ENCODE measurements at places on chromosomes 12 and 14. TPM values are rescaled to one million over a fixed set of nuclear protein-coding genes. Genes with fewer than 3 reads are reported as not detected.

The EML1 gene
- total RNA-seq, result 32.7 TPM

The SLC15A5 gene
- not detected for total RNA-seq

The CREBL2 gene
- total RNA-seq, result 29.0 TPM

The TRMT61A gene
- 17.7 TPM for total RNA-seq

DNA sequence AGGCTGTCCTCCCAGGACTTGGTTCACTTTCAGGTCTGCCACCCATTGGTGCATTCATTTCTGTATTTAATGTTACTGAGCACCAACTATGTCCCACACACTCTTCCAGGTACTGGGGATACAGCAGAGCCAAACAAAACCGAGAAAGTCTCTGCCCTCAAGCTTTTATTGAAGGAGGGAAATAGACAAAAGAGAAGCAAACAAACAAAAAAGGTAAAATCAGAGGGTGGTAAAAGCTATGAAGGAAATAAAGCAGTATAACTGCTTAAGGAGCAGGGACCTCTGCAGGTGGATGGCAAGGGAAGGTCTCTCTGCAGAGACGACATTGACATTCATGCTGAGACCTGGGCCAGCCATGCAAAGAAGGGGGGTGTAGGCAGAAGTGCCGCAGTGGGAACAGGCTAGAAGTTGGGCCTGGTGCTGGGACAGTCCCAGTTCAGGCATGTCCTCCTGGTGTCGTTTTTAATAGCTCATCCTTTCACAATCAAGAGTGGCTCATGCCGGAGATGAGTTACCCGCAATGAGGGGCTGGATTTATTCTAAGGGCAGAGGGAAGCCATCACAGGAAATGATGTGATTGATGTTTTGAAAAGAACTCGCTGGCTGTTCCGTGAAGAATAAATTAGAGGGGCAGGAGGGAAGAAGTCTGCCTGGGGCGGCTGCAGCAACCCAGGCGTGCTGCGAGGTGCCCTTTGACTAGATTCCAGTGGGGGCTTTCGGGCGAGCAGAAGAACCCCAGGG, 72.8 kb downstream of the IRF2BPL start:
- H3K36me3 ChIP-seq, result no peaks in the 10 kb centered on the region
- no peak for DNase-seq
- H3K4me3 ChIP-seq, result peak overlapping the region; percentile 41
- H3K27ac ChIP-seq, result peak overlapping the region; percentile 95
- H3K27me3 ChIP-seq, result no peaks in the 10 kb centered on the region

DNA sequence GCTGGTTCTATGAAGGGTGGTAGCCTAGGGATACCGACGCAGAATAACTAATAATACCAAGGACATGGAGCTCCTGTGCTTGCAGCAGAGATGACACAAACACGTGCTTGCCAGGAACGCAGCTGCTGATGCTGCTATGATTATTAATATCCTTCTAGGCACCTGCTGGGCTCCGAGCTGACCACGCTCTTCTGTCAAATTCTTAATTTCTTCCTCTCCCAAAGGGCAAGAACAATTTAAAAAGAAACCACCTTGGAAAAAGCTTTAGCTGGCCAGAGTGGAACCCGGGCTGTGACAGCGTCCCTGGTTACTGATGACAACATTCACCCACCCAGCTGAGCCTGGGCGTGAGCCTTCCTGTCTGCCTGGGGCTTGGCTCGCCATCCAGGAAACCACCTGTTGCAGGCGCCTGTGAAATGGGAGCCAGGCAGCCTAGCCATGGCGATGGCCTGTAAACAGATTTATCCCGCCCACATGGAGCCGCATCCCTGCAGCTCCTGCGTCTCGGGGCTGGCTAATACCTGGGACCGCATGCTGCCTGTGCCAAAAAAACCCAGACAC, 28.8 kb downstream of the CLMN start:
- peak overlapping the region; percentile 40 for H3K27ac ChIP-seq
- H3K27me3 ChIP-seq, result no peaks in the 10 kb centered on the region
- H3K4me3 ChIP-seq, result no peak overlapping the region
- no peaks in the 10 kb centered on the region for H3K36me3 ChIP-seq
- DNase-seq, result peak; percentile 52
- peaks cover 14% of the 10 kb centered on the region for H3K4me1 ChIP-seq

GRCh38 chr12:11688831-11689230, 39.4 kb downstream of the ETV6 start:
- H3K27me3 ChIP-seq, result no peaks in the 10 kb centered on the region
- H3K27ac ChIP-seq, result no peak overlapping the region
- no peaks in the 10 kb centered on the region for H3K36me3 ChIP-seq
